Lung microvascular endothelial cell (primary cell): ENCODE measurements at places on chromosomes 4 and X.

- no peak for DNase-seq
Observed at GRCh38 chr4:162522724-162523123, 358.9 kb upstream of the FSTL5 start.

GRCh38 chrX:123871309-123871708 lies 11.5 kb downstream of the XIAP start:
- no peak for DNase-seq

DNA sequence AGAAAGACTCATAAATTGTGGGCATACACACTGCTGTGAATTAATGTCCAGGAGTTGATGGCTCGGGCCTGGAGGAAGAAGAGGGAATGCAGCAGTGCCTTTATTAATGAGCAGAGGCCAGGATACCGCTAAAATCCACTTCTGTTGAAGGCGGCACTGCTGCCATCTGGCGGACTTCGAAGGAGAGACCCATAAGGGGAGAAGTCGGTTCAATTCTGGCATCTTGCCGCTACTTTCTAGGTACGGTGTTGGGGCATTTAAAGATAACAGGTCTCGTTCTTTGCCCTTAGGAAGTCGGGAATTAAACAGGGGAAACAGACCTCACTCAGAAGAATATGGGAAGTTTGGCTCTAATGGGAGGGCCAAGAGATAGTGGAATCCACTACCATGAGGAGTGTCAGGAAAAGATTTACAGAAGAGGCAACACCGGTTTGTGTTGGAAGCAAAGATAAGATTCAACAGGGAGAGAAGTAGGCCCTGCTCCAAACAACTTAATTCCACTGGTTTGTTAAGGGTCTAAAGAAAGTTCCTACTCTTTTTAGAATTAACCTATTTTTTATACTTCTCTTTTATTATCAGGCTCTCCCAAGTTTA lies 133.6 kb upstream of the GIMD1 start:
- DNase-seq, result peak; percentile 72

GRCh38 chrX:87583679-87584078 lies 66.1 kb downstream of the KLHL4 start:
- peak; percentile 54 for DNase-seq

- DNase-seq, result no peak
Observed at GRCh38 chr4:178917756-178918155, 1475.5 kb upstream of the AGA start.

- no peak for DNase-seq
Observed at GRCh38 chrX:84907324-84907968, 96.2 kb upstream of the APOOL start.

DNA sequence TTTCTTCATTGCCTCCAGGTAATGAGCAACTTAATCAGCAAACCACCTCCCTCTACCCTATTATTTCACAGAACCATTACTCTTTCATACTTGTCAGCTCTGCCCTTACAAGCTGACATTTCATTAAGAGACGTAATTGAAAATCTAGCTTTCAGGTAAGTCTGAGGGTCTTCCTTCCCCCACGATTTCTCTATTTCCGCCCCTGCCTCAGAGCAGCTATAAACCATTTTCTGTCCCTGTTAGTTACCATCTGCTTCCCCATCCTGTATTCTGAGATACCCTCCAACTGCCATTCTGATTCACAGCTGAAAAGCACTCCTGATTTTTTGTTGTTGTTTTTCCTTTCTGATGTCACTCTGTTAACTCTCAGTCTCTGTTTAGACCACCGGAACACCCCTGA lies 37.1 kb downstream of the SH3RF1 start:
- no peak for DNase-seq

DNA sequence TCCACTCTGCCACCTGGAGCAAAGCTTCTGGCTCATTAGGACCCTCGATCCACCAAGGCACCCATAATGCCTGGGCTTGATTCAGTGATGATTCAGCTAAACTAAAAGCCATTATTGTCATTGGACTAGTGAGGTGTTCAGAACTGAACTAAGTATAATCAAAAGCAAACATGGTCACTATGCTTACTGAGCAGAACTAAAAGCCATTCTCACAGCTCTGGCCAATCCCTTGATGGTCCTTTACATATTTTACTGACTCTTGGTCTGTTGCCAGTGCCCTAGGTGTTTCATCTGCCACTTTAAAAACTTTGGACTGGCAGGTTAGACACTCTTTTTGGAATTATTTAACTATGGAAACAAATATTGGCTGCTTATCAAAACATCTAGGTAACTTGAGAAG lies 703.5 kb downstream of the FAT4 start:
- DNase-seq, result no peak

DNA sequence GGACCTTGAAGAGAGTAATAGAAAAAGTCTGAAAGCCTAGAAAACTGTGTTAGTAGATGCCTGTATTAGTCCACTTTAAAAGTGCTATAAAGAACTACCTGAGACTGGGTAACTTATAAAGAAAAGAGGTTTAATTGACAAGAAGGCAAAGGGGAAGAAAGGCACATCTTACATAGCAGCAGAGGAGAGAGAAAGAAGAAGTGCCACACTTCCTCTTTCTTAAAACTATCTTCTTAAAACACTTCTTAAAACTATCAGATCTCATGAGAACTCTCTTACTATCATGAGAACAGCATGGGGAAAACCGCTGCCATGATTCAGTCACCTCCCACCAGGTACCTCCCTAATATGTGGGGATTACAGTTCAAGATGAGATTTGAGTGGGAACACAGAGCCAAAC lies 18.8 kb upstream of the COL25A1 start:
- DNase-seq, result no peak

GRCh38 chr4:151206241-151207005 lies 70.5 kb upstream of the PRSS48 start:
- peak; percentile 62 for DNase-seq

- peak; percentile 88 for DNase-seq
Observed at GRCh38 chr4:73740353-73740778, at the start of gene CXCL8. CXCL8 (plus strand) TSS chr4:73740569; CDS start chr4:73740659, 90 bp downstream.

- peak; percentile 51 for DNase-seq
Observed at GRCh38 chr4:89803915-89804314, 33.0 kb downstream of the SNCA start.

GRCh38 chrX:16394290-16394689 lies 227.0 kb downstream of the MAGEB17 start:
- no peak for DNase-seq

- no peak for DNase-seq
Observed at GRCh38 chrX:111914398-111915090, 38.6 kb downstream of the TRPC5OS start.

DNA sequence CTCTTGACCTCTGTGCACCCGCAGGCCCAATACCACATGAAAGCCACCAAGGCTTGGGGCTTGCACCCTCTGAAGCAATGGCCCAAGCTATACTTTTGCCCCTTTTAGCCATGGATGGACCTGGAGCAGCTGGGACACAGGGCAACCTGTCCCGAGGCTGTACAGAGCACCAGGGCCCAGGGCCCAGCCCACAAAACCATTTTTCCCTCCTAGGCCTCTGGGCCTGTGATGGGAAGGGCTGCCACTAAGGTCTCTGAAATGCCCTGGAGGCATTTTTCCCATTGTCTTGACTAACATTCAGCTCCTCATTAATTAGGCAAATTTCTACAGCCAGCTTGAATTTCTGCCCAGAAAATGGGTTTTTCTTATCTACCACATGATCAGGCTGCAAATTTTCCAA lies 79.9 kb upstream of the GABRA3 start:
- DNase-seq, result no peak

DNA sequence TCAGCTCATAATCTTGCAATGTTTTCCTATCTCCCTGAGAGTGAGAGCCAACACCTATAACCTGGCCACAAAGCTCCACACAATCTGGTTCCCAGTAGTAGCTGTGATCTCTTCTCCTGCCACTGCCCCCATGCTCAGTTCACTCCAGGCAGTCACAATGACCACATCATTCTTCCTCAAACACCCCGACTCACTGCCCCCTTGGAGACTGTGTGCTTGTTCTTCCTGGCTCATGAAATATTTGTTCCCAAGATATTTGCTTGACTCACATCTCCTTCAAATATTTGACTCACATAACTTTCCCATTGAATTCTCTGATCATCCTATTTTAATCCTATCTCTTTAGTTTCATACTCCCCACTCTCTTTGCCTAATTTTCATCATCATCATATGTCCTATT lies 173.7 kb downstream of the AREG start:
- DNase-seq, result peak; percentile 73

DNA sequence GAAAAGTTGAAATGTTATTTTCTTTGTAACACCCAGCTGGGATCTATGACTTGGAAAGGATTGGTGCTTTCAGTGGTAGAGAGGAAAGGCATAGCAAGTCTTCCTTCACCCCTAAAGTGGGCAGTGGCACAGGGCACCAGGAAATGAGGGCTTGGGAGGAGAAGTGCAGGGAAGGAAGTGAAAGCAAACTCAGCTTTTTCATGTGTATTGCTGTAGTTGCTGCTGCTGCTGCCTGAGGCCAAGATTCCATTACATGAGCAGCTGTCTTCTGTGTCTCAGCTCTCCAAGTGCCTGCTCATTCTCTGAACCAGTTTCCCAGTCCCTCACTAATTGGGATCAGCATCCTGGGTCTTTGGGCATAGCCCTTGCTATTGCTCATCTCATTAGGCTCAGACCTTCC lies 2.6 kb downstream of the HCCS start:
- peak; percentile 42 for DNase-seq

DNA sequence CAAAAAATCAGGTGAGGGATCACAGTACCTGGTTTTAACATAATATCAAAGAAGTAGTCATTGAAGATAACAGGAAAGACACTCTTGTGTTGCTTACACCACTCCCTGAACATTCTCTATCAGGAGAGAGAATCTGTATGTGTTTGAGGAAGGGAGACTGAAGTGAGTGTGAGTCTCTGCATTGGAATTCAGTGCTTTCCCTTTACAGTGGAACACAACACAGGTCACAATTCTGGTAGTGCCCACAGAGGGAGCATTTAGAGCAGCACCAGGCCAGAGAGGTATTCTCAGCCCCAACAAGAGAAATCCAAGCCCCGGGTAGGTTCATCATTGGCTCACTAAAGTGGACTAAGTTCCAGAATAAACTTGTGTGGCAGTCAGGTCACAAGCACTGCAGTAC lies 64.7 kb upstream of the UBQLN2 start:
- no peak for DNase-seq

GRCh38 chr4:151709587-151709986 lies 51.2 kb downstream of the GATB start:
- no peak for DNase-seq

DNA sequence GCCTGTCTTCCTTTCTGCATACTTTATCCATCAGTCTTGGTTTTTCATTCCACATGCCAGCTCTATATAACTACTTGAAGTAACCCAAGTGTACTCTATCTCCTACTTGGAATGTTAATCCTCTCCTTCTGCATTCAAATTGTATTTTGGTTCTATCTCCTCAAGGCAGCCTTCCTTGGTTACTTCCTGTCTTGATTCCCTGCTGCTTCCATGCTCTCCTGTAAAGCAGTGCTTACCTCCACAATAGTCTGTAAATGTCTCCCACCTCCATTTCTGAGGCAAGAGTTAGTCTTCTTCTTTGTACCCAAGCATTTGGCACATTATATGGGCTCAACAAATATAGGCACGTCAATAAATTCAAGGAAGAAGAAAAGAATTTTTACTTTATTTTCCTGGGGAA lies 298.4 kb downstream of the ARHGAP24 start:
- no peak for DNase-seq

- peak; percentile 41 for DNase-seq
Observed at GRCh38 chrX:118346258-118347094, 570 bp downstream of the WDR44 start.

DNA sequence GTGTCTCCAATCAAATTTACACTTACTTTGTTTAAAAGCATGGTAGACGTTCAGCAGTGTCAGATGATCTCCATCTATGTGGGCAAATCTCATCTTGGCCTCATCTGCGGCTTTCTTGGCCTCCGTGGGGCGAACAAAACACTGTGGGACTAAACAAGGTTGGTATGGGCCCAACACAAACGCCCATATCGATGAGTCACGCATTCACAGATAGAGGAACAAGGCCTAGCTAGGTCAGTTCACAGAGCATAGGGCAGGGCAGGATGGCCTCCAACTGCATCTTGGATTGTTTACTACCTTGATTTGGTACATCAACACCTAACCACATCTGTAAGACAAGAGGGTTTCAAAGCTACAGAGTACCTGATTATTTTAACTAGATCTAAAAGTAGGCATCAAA lies 47.3 kb downstream of the DHX15 start:
- DNase-seq, result no peak

GRCh38 chr4:178412455-178412854 lies 970.2 kb upstream of the AGA start:
- no peak for DNase-seq

DNA sequence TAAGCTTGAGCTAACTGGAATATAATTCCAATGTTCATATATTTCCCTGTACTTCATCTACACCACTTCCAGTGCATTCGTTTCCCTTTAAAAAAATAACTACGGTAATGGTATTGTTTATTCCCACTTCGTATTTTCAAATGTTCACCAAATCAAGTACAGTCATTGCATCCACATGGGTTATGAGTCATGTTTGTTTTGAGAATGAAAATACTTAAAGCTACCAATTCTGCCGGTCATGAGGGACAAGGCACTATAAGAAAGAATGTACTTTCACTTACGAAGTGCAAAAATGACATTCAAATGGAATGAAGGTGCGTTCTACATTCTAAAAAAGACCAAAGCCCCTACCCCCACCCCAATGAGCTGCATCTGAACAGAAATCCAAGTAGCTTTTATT lies 174.4 kb upstream of the FGF13 start:
- peak; percentile 49 for DNase-seq

GRCh38 chr4:56212774-56213173 lies 174.5 kb downstream of the AASDH start:
- no peak for DNase-seq

DNA sequence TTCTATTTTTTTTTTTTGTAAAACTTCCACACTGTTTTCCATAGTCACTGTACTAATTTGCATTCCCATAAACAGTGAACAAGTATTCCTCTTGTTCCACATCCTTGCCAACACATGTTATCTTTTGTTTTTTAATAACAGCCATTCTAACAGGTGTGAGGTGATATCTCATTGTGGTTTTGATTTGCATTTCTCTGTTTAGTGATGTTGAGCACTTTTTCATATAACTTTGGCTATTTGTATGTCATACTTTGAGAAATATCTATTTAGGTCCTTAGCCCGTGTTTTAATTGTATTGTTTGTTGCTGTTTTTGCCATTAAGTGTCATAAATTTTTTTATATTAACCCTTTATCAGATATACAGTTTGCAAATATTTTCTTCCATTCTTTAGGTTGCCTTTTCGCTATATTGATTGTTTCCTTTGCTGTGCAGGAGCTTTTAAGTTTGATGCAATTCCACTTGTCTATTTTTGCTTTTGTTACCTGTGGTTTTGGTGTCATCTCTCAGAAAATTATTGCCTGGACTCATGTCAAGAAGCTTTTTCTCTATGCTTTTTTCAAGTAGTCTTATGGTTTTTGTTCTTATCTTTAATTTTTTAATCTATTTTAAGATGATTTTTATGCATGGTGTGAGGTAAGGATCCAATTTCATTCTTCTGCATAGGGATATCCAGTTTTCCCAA lies 27.9 kb upstream of the NDNF start:
- no peak for DNase-seq

DNA sequence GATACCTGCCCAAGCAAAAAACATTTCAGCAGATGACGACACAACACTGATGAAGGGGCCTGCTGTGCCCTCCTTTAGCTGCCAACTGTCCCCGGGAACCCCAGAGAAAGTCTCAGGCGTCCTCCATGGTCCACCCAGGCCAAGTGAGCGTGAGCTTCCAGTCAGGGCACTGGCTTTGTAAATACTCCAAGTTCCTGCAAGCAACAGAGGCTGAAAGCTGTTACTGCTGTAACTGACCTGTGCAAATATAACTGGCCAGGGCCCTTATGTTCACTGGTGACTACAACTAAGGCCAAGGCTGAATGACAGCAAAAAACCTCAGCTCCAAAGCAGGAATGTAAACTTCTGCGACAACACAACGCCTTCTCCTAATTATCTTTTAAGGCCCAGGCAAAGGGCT lies 8.2 kb downstream of the WDR1 start:
- DNase-seq, result no peak
